ENCODE measurements at places on chromosomes 12 and 14. TPM values are rescaled to one million over a fixed set of nuclear protein-coding genes. Genes with fewer than 3 reads are reported as not detected.
A peak's percentile ranks its signal among the peaks of the same experiment; 100 is the strongest.

DNA sequence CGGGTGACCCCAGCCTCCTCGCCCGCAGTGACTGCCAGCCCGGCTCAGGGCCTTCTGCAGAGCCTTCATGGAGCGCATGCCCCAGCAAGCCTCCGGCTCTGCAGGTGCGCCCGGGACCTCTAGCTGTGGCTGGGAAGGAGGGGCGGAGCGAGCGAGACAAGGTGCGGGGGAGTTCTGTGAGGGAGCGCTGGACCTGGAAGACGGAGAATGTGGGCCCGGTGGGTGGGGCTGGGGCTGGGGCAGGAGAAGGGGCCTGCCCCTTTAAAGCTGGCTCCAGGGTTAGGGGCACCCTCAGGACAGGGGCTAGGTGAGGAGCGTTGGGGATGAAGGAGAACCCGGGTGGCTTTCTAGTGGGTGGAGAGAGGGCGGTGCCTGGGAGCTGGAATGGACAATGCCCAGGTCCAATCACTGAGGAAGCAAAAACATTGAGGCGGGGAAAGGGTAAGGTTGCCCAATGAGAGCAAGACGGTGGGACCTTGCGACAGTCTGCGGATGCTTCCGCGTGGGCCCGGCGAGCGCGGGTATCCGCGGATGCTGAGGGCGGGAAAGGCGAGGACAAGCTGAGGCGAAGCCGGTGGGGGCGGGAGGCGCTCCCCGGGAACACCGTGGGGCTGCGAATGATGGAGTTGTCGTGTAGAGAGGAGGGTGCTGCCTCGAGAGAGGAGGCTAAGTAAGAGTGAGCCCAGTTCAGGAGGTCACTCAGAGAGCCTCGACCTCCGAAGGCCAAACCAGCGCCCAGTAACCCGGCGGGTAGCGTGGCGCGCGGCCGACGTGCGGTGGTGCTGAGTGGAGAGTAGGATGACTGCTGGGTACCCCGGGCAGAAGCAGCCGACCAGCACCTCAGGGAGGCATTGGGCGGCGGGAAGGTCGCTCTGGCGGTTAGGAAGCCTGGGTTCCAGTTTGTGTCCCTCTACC is at the start of gene GLS2:
Gene GLS2, minus strand, starts transcription at position 121 of the 915 bp plus-strand sequence. Its CDS starts 43 bp downstream, at position 78.
- DNase-seq, result peak; percentile 85

DNA sequence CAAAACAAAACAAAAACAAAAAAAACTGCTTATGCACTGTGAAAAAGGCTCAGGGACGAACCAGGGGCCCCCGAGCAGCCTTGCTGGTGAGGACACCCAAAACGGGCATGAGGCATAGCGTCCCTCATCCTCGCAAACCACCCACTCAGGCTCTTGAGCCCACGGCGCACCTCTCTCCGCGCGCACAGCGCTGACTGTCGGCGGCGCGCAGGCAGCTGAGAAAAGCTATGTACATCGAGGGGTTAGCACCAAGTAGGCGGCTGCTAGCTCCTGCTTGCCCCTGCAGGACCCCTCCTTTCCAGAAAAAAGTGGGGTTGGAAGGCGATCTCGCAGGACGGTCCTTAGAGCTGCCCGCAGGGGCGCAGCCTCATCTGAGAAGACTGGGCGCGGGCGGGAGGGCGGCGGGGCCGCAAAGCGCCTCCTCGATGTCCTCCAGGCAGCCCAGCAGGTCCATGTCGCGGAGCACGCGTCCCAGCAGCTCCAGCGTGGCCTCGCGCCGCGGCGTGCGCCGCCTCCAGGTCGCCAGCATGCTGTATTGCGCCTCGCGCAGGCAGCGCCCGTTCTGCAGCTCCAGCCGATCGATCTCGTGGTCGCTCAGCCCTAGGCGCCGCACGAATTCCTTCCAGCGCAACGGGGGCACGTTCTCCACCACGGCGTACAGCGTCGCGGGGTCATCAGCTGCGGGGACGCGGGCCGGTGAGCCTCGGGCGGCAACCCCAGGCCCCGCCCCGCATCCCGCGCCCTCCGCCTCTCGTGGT is 12.8 kb downstream of the TNFRSF1A start:
- no peak for DNase-seq

Gene CLEC4E
- not detected for total RNA-seq

GRCh38 chr12:6471989-6472360 is 1.5 kb upstream of the VAMP1 start:
- DNase-seq, result peak; percentile 95

- DNase-seq, result no peak
Observed at GRCh38 chr14:78173346-78174035, 3.3 kb downstream of the NRXN3 start.

Gene SOS2
- 13.7 TPM for total RNA-seq

DNA sequence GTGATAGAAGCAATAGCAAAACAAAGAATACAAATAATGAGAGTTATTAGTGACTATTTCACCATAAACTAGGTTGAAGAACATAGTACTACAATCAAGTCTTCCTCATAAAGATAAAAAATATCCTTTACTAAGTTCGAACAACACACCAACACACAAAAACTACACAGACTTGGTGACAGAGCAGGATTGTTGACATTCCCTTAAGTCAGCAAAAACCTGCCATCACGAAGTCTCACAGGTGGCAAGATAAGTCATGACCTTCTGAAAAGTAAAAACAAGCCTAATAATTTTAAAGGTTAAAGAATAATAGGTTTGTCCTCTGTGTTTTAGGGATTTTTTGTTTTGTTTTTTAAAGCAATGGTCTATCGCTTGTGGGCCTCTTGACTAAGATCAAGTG is 173.0 kb downstream of the SEC23A start:
- DNase-seq, result no peak

Gene PLEKHH1
- not detected for total RNA-seq

Gene B4GALNT1
- total RNA-seq, result 7.8 TPM

Gene OGFOD2
- 11.9 TPM for total RNA-seq

Gene GPRC5D
- not detected for total RNA-seq

- DNase-seq, result no peak
Observed at GRCh38 chr12:124713041-124713435, 145.6 kb upstream of the NCOR2 start.

GRCh38 chr12:71954083-71954778 is 15.6 kb downstream of the TPH2 start:
- DNase-seq, result no peak

DNA sequence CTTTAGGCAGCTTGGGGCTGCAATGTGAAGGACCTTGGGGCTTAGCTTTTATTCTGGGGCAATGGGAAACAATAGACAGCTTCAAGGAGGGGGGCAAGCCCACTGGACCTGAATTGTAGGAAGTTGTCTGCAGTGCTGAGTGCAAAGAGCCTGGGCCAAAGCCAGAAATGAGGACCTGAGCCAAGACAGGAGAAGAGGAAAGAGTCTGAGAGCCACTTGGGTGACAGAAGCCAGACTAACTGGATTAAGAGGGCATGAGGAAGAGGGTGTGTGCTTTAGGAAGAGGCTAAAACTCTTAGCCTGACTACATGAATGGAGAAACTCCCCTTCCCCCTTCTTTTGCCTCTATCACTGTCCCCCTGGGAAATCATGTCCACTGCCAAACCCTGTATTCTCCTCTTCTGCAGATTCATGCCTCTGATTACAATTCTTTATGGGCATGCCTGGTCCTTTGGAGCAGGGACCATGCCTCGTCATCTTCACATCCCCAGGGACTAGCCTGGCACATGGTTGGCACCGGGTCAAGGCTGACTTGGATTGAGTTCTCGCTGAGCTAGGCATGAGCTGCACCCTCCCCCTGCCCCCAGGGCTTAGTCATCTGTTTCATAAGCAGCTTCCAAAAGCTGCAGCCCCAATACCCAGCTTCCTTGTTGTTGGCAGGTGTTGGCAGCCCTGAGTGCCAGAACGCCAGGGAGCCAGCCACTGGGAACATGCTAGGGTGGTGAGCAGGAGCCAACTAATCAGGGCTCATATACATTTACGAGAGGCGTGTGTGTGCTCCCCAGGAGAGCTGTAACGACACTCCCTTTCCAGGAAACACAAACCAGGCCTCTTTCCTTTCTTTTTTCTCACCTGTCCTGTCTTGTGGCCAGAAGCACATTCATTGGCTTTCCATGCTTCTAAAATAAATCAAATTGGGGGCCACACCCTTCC is 27.7 kb upstream of the JDP2 start:
- DNase-seq, result peak; percentile 85

DNA sequence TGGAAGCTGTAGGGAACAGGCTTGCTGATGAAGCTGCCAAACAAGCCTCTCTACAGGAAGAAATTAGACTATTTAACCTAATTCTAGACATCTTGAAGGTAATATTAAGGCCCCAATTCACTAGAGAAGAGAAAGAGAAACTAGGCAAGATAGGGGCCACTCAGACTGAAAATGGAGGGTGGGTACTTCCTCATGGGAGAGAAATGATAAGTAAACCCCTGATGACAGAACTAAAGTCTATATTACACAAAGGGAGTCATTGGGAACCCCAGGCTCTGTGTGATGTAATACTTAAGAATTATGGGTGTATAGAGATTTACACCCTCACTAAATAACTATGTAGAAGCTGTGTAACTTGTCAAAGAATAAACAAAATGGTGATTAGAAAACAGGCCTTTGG is 64.3 kb downstream of the APOBEC1 start:
- DNase-seq, result no peak

- peak; percentile 53 for DNase-seq
Observed at GRCh38 chr14:32382704-32383103, 53.6 kb downstream of the AKAP6 start.
